ENCODE measurements at places on chromosomes 2 and 18.
A peak's percentile ranks its signal among the peaks of the same experiment; 100 is the strongest.

- no peak for DNase-seq
These were observed 646.9 kb upstream of the ZEB2 start for GRCh38 chr2:145166731-145167302.

GRCh38 chr2:27282892-27283291 is 663 bp downstream of the TRIM54 start:
- no peak for DNase-seq

- peak; percentile 58 for DNase-seq
These were observed 74.2 kb downstream of the VIT start for GRCh38 chr2:36770542-36771287.

GRCh38 chr2:180990337-180990736 is 9.9 kb downstream of the UBE2E3 start:
- DNase-seq = no peak

DNA sequence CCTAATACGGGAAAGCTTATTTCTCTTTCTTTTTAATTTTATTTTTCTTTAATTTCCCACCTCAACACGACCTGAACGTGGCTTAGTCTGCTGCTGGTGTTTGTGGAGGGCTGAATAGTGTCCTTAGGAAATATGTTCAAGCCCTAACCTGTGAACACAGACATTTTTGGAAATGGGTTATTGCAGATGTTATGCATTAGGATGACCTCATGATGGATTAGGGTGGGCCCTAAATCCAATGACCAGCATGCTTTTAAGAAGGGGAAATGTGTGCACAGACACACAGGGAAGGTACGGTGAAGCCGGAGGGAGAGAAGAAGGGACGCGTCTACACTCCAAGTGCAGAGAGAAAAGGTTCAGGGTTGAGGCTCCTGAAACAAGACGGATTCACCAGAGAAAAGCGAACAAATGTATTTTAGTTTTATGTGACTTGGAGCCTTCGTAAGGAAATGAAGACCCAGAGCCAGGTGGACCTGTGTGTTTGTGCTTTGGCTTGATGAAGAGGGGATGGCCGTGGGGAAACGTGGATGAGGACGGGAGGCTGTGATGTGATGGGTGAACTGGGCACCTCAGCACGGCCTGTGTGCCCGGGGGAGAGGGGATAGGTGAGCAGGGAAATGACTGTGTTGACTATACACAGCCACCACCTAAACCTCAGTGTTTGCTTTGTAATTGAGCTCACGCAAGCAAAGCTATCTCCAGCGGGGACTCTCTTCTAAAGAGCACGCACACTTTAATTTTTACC is 37.5 kb downstream of the RTP5 start:
- DNase-seq = no peak

- DNase-seq = no peak
These were observed 505.4 kb downstream of the SUCLG1 start for GRCh38 chr2:83953697-83954096.

DNA sequence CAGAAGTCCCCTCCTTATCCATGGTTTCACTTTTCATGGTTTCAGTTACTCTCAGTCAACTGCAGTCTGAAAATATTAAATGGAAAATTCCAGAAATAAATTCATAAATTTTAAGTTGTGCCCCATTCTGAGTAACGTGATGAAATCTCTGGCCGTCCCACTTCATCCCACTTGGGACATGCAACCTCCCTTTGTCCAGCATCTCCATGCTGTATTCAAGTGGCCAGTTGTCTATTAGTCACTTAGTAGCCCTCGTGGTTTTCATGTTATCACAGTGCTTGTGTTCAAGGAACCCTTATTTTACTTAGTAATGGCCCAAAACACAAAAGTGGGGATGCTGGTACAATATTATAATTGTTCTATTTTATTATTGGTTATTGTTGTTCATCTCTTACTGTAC is 18.0 kb upstream of the DAPL1 start:
- DNase-seq = no peak

DNA sequence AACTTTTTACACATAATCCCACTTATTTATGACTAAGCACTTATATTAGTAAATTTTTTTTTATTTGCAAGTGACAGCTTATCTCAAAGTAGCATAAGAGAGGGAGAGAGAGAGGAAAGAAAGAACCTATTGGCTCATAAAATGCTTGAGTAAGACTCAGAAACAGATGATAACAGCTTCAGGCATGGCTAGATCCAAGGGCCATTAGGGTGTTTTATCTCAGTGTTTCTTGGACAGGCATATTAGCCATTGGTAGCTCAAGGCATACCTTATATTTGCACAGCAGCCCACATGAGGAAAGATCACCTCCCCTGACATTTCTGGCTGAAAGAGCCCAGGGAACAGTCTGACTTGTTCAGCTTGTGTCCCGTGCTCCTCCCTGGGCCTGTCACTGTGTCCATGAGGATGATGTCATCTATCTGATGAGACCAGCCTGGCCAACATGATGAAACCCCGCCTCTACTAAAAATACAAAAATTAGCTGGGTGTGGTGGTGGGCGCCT is 64.4 kb downstream of the IL1R2 start:
- DNase-seq = no peak

- DNase-seq = no peak
These were observed 17.1 kb upstream of the CACNB4 start for GRCh38 chr2:152115952-152116351.

DNA sequence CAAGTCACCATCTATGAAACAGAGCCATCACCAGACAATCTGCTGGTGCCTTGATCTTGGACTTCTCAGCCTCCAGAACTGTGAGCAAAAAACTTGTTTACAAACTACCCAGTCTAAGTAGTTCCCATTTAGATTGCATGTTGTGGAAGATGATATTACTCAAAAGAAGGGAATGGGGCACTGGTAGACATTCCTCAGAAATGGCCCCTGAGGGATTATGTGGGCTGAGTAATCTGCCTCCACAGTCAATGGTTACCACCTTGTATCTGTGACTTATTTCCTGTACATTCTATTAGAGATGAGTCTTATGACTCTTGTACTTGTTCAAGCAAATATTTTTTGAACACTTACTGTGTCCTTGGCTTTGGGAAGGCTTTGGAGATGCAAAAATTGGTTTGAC is 160.4 kb downstream of the NUP35 start:
- DNase-seq = no peak

GRCh38 chr2:138948070-138948539 is 167.9 kb upstream of the NXPH2 start:
- DNase-seq = no peak

DNA sequence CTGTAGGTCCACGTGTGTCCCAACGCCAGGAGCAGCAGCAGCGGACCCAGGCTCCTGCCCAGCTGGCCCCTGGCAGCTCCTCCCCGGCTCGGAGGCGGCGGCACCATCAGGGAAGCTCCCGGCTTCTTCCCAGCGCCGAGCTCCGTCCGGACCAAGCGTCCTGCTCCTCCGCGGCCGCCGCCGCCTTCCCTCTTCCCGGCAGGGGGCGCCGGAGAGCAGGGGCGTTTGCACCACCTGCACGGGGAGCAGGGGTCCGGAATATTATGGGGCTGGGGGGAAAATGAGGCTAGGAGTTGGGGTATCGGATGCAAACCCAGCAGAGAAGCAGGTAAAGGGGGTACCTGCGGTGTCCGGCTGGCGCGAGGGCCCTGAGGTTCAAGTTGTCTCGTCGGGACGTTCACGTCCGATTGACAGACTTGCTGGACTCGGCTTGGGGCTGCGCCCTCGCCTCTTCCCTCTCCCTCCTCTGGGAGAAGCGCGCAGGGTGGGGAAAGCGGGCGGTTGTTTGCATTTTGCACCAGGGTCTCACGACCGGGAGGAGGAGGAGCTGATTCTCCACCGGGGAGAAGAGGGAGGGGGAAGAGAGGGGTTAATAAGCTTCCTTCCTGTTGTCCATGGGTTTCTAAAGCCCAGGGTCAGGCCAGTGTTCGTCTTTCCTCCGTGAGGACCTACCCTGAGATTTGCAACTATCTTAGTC is at the start of gene CCBE1:
CCBE1 (minus strand) TSS at position 188 of the 697 bp plus-strand sequence.
- DNase-seq = peak; percentile 73

GRCh38 chr2:196712867-196713266 is 73.4 kb downstream of the CCDC150 start:
- DNase-seq = no peak

- DNase-seq = no peak
These were observed 86.3 kb downstream of the SEMA4F start for GRCh38 chr2:74740395-74740740.

DNA sequence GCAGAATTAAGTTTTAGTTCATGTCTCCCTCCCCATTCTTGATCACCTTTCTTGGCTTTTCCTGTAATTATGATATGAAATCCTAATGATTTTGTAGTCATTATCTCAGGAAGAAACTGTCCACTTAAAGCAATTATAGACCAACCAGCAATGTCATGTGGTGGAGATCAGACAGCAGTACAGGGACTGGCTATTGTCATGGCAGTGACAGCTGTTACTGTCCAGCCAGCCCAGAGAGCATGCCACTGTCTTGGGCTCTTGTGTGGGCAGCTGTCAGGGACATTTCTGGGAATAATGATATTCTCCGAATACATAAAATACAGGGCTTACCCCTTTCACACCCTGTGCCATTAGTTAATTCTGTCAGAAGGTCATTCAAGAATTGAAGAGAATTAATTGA is 355.3 kb upstream of the RAB12 start:
- no peak for DNase-seq

GRCh38 chr2:228986961-228987360 is 284.1 kb downstream of the PID1 start:
- DNase-seq = no peak

DNA sequence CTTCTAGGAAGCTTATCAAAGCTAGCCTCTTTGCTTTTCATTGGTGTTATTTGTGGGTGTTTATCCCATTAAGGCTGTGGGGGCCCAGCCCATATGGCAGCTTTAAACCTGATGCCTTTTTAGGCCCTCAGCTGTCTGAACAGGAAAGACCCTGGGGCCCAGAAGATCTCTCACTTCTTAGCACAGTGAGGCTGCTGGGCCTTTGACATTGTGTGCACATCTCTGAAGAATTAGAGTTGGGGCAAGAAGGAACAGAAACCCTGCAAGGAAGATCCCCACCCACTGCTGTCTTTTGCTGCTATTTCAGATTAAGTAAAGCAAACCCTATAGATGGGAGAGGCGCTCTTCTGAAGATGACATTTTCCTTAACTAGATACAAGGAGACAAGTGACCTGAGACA is 250.0 kb downstream of the SMAD2 start:
- DNase-seq = no peak

- DNase-seq = peak; percentile 73
These were observed 52.0 kb downstream of the ARL4C start for GRCh38 chr2:234444893-234445292.

DNA sequence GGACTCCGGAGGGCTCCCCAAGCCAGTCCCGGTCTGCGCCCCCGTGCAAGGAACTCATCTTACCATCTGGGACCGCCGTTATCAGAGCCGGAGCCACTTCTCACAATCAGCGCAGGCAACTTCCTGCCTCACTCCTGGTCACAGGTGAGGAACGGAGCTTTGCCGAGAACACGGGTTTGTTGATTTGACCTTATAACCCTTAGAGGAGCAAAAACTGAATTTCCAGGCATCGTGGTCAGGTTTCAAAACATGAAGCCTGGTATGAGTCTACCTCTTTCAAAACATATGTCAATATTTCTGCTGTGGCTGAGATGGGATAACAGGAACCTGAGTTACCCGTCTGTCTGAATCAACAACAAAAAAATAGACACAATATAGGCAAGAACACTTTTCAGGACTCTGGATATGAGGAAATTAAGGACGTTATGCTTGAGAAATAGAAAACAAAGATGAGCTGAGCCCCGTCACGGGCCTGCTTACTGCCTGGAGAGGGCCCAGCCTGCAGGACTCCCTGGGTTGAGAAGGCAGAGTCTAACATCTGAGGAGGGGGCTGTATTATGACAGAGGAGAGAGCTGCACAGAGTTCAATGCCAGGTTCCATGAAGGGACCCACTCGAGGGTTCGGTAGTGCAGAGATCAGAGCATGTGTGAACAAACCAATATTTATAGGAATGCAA is 148.7 kb downstream of the NDUFA10 start:
- no peak for DNase-seq

- DNase-seq = no peak
These were observed 17.0 kb upstream of the STAT4 start for GRCh38 chr2:191167766-191168165.

DNA sequence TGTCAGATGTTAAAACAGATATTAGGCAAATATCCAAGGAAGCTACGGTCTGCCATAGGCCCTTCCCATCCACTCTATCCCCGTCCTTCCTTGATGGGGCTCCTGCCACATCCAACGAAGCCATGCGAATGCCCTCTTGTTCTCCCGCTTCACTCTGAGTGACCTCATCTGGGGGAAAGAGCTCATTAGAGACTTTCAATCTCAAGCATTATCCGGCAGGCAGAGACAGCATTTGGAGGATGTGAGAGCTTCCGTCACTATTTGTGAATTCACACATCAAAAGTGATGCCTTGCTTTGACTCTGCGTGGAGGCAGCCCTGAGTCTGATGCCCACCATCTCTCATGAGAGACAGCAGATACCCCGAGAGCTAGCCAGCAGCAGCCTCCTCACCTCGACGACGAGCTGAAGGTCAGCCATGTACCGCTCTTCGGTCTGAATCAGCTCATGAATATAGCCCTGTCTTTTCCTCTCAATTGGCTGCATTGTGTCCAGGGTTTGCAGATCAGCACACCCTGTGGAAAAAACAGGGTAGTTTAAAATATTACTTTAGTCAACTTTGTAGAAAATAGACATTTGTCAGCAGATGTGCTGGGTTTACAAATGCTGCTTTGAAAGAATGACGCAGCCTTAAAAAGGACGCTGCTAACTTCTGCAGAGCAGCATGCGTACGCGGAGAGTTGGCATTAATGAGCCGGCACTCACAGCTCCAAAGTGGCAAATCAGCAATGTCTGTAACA is 45.9 kb downstream of the FAM228A start:
- DNase-seq = no peak

- no peak for DNase-seq
These were observed 352.8 kb upstream of the LRP1B start for GRCh38 chr2:142483653-142484052.

DNA sequence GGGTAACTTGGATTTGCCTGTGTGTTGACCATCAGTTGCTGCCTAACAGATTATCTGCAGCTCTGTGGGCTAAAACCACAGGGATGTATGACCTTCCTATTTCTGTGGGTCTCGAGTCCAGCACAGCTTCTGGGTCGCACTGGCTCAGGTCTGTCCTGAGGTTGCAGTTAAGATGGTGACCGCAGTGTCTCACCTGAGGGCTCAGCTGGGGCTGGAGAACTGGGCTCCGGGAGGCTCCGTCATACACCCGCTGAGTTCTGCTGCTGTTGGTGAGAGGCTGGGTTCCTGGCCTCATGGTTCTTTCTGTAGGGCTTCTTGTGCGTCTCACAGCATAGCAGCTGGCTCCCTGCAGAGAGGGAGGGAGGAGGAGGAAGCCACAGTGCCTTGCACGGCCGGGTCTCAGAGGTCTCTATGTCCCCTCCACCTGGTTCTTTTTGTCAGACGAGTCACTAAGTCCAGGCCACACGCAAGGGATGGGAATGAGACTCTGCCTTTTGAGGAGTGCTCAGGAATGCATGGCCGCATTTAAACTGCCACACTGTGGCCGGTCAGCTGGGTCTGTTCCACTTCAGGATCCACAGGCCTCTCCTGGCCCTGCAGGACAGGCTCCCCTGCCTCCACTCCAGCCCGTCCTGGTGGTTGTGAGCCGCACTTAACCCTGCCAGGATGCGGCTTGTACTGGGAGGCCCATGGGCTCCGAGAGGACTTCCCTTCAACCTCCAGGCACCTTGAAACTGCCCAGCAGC is 67.2 kb downstream of the ADI1 start:
- no peak for DNase-seq

GRCh38 chr2:15557887-15558311 is 3.2 kb downstream of the NBAS start:
- no peak for DNase-seq

Measured in stimulated activated naive CD8-positive, alpha-beta T cell treated with anti-CD3 and anti-CD28 coated beads, Interleukin-15, Interleukin-2, amounts not matched to agents 100 U/mL and 50 U/mL, for 24 hours (primary cell).